Mesothelial cell of epicardium (in vitro differentiated cells): ENCODE measurements at places on chromosomes 12 and 14. TPM values are rescaled to one million over a fixed set of nuclear protein-coding genes. Genes with fewer than 3 reads are reported as not detected.

Gene CFAP251
- total RNA-seq: 6.6 to 6.9 TPM (median 6.6 TPM) in 3 replicates

Gene BATF
- 1.4 to 1.8 TPM (median 1.6 TPM) in 3 replicates for total RNA-seq

Gene TEAD4
- total RNA-seq: 32.0 to 39.0 TPM (median 32.3 TPM) in 3 replicates

Gene PSMB5
- total RNA-seq: 121 to 124 TPM (median 123 TPM) in 3 replicates

GRCh38 chr14:103087343-103087835, 3.4 kb downstream of the LBHD2 start:
- no peaks in the 10 kb centered on the region for H3K36me3 ChIP-seq
- no peaks in the 10 kb centered on the region for H3K4me1 ChIP-seq
- no peak overlapping the region for H3K27ac ChIP-seq
- H3K4me3 ChIP-seq: no peak overlapping the region

GRCh38 chr12:130849561-130850417, 10.7 kb upstream of the STX2 start:
- H3K4me1 ChIP-seq: peaks cover 37% of the 10 kb centered on the region
- peak overlapping the region; percentile 96 for H3K27ac ChIP-seq
- H3K36me3 ChIP-seq: no peaks in the 10 kb centered on the region
- no peak for DNase-seq

DNA sequence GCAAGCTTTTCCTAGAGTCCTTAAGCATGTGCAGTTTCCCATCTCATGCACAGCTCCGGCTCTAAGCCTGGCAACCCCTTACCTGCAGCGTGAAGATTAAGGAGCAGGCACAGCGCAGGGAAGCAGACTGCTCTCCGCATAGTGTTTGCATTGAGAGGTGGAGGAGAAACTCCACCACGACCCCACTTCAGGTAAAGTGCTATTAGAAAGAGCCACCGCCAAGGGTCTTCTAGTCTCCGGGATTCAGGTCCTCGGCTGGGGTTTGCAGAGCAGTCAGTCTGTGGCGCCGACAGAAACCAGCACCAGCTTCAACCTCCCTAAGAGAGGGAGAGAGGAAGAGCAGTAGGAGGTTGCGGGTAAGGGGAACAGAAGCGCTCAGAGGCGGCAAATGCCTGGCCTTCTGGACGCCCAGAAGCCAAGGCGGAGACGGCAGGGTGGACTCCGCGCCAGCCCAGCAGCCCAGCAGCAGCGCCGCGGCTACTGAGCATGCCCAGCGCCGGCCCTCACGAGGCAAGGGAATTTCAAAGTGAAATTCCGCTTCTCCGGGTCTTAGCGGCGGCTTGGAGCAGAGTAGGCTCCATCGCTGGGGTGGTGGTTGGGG, at the start of gene PTPRR:
Gene PTPRR, minus strand, starts transcription at position 488 of the 601 bp plus-strand sequence. Its CDS starts 348 bp downstream, at position 140.
- DNase-seq: no peak
- H3K4me3 ChIP-seq: peak within 1 kb of the TSS; percentile 21
- no peaks in the 10 kb centered on the region for H3K36me3 ChIP-seq
- H3K27me3 ChIP-seq: peaks cover 60% of the 10 kb centered on the region
- H3K4me1 ChIP-seq: peaks cover 1% of the 10 kb centered on the region
- H3K27ac ChIP-seq: no peak within 1 kb of the TSS

- H3K27ac ChIP-seq: no peak overlapping the region
- H3K4me1 ChIP-seq: no peaks in the 10 kb centered on the region
- H3K36me3 ChIP-seq: no peaks in the 10 kb centered on the region
- H3K4me3 ChIP-seq: no peak overlapping the region
These were observed 125.4 kb upstream of the DIO2 start for GRCh38 chr14:80336608-80337106.

DNA sequence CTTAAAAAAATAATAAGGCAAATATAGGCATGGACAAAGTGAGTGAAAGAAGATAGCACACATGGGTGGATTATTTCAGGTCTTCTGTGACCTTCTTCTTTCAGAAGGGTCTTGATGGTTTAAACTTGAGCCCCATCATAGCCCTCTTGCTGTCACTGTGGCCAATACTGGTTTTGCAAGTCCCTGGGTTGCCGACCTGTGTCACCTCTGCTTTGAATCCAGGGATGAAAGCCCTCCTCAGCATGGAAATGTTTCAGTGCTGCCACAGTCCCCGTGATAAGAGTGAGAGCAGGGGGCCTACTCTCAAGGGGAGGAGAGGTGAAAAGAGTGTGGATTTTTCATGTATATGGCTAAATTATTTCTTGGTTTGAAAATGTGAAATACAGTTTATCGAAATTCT, 30.2 kb upstream of the ATF1 start:
- peaks cover 58% of the 10 kb centered on the region for H3K36me3 ChIP-seq
- no peaks in the 10 kb centered on the region for H3K27me3 ChIP-seq
- no peak overlapping the region for H3K4me3 ChIP-seq
- no peak overlapping the region for H3K27ac ChIP-seq
- peaks cover 16% of the 10 kb centered on the region for H3K4me1 ChIP-seq

GRCh38 chr12:75981247-75982168, 50.1 kb downstream of the PHLDA1 start:
- peaks cover 33% of the 10 kb centered on the region for H3K4me1 ChIP-seq
- H3K27me3 ChIP-seq: no peaks in the 10 kb centered on the region
- H3K27ac ChIP-seq: no peak overlapping the region
- H3K4me3 ChIP-seq: no peak overlapping the region
- DNase-seq: no peak

DNA sequence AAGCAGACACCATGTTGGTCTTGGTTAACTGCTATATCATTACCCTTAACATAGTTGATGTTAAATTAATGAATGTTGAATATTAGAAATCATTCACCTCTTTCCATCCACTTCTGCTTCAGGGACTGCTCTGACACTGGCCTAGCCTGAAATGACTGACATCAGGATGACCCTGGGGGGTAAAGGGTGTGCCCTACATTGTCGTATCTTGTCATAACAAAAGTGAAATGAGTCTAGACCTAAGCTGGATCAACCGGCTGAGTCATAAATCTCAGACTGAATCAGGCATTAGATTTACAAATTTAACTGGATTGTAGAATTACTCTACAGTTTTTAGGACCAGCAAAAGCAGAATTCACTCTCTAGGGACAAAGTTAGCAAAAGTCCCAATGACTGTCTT, 35.3 kb downstream of the KICS2 start:
- H3K4me3 ChIP-seq: no peak overlapping the region
- H3K27ac ChIP-seq: no peak overlapping the region
- no peaks in the 10 kb centered on the region for H3K36me3 ChIP-seq
- no peak for DNase-seq

- H3K4me1 ChIP-seq: no peaks in the 10 kb centered on the region
- no peak for DNase-seq
- H3K4me3 ChIP-seq: no peak overlapping the region
- H3K27me3 ChIP-seq: no peaks in the 10 kb centered on the region
- no peak overlapping the region for H3K27ac ChIP-seq
These were observed 25.9 kb upstream of the PAPLN start for GRCh38 chr14:73211251-73212040.

DNA sequence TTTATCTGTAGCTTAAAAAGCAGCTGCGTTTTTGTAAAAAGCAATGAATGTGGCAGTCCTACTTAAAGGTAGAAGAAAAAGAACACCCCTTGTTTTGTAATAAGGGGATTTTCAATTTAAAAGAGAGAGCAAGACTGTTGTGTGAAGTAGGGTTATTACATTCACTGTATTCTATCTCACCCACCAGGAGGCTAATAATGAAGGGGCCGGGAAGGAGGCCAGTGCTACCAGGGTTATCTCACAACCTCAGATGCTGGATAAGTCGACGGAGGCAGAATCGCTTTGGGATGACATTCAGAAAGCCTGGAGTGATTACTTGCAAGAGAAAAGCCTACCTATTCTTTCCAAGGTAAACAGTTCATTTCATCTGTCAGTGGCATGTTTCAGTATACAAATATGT, 97.7 kb downstream of the RMST start:
- no peaks in the 10 kb centered on the region for H3K36me3 ChIP-seq
- H3K4me3 ChIP-seq: no peak overlapping the region
- peaks cover 53% of the 10 kb centered on the region for H3K4me1 ChIP-seq
- H3K27me3 ChIP-seq: no peaks in the 10 kb centered on the region
- H3K27ac ChIP-seq: no peak overlapping the region

GRCh38 chr14:91298576-91298975, 54.1 kb upstream of the GPR68 start:
- H3K36me3 ChIP-seq: peaks cover 23% of the 10 kb centered on the region
- no peaks in the 10 kb centered on the region for H3K27me3 ChIP-seq
